ENCODE measurements at places on chromosomes 3 and 15. TPM values are rescaled to one million over a fixed set of nuclear protein-coding genes. Genes with fewer than 3 reads are reported as not detected.
A peak's percentile ranks its signal among the peaks of the same experiment; 100 is the strongest.

Gene CFAP100
- total RNA-seq = not detected

Gene MUC4
- total RNA-seq = 0.09 TPM

- DNase-seq = no peak
Measured at GRCh38 chr15:40838756-40839155, 5.1 kb upstream of the SPINT1 start.

DNA sequence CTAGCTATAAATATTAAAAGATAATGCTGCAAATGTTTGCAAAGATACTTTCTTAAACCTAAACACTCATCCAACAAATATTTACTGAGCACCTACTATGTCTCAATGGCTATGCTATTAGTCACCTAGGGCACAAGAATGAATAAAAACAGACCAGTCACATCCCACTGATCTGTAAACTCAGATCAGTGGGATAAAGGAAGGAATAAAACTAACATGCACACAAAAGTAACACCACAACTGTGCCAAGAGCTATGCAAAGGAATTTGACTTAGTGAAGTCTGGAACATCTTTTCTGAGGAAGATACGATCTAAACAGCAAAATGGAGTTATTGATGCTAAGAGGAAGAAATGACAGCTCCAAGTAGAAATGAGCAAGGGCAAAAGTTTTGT, 56.6 kb downstream of the CBLB start:
- no peak for DNase-seq

Gene FANCI
- 3.3 TPM for total RNA-seq

Gene CHAC1
- total RNA-seq = 0.63 TPM

DNA sequence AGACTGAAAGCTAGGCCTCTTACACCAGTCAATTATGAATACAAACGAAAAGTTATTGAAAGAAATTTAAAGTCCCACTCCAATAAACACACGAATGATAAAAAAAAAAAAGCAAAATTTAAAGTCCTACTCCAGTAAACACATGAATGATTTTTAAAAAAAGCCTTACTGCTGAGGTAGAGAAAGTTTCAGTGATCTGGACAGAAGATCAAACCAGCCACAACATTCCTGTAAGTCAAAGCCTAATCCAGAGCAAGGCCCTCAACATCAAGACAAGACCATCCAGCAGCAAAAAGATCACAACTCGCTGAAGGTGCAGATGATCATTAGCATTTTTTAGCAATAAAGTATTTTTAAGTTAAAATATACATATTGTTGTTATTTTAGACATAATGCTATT, 95.6 kb upstream of the LIPC start:
- DNase-seq = no peak

Gene PIGZ
- 5.5 TPM for total RNA-seq

- DNase-seq = no peak
Measured at GRCh38 chr3:190172751-190173150, 52.1 kb upstream of the P3H2 start.

DNA sequence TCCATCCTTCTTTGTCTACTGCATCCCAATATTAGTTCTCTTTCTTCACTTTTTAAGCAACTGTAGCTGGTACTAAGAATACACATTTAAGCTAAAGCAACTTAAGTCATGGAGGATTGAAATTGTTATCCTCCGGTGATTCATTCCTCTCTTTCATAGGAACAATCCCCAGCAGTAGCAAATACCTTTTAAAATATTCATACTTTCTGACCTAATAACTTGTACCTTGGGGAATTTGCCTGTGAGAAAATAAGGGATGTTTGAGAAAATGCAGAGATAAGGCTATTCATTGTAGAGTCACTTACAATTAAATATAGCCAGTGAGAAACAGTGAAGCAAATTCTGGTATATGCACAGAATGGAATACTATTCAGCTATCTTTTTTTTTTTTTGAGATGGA, 66.0 kb downstream of the VPS13C start:
- no peak for DNase-seq

DNA sequence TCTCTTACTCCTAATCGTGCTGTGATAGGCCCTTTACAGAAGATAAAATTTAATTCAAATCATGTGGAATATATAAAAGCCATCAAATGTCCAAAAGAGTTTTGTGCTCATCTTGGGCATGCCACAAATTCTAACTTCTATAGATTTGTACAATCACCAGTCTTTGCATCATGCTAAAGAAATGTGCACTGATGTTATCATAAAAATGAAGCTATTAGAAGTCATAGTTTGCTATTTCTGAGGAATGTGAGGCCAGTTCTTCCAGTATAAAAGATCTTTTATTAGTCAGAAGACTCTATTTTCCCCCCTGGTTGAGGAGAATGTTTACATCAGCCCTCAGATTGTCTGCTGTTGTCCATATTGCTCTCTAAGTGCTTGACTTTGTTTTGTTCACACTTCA, 2.1 kb upstream of the ANXA2 start:
- no peak for DNase-seq

Gene SLC9C1
- total RNA-seq = 1.9 TPM

- no peak for DNase-seq
Measured at GRCh38 chr3:57752307-57752706, 3.8 kb upstream of the SLMAP start.

DNA sequence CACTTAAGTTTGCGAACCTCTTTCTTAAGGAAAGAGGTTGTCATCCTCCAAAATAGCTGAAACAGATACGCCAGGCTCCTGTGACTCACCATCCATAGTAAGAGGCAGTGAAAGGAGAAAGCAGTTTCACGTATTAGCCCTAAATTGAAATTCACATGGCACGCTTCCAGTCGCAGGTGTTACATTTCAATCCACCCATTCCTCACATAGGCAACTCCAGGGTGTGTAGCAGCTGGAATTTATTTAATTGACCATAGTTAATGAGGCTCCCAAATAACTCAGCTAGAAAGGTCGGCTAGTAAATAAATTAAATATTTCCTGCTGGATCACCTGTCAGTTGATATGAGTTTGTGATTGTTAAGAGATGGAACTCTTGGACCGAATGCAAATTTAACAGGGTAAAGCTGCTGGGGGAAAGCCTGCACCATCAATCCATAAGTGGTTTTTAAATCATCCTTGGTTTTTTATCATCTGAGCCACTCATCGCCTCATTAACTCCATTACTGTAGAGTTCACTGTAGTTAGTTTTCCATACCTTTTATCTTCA, 19.6 kb downstream of the NSUN3 start:
- DNase-seq = no peak

GRCh38 chr15:80586161-80586560, 108.9 kb upstream of the ABHD17C start:
- DNase-seq = no peak

Gene TICRR
- total RNA-seq = not detected

Gene ZMYND10
- 0.28 TPM for total RNA-seq

Gene LMAN1L
- total RNA-seq = not detected

Gene ARL6
- 5.4 TPM for total RNA-seq

DNA sequence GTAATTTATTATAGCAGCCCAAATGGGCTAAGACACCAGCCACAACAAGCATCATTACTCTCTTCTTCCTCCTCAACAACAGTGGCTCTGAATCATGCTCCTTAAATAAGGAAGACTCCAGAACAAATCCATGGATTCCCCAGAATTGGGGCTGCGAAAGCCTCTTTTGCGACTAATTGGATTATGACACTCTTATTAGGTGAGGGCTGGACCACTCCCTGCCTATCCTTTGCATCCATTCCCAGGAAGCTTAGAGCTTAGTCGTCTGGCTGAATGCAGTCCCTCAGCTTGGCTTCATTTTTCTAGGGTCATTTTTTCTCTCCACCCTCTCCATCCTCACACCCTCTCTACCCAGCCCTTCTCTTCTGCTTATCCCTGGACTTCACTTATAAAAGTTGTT, 227.7 kb downstream of the ZNF621 start:
- no peak for DNase-seq

GRCh38 chr15:63322541-63322940, 45.1 kb downstream of the APH1B start:
- DNase-seq = no peak

DNA sequence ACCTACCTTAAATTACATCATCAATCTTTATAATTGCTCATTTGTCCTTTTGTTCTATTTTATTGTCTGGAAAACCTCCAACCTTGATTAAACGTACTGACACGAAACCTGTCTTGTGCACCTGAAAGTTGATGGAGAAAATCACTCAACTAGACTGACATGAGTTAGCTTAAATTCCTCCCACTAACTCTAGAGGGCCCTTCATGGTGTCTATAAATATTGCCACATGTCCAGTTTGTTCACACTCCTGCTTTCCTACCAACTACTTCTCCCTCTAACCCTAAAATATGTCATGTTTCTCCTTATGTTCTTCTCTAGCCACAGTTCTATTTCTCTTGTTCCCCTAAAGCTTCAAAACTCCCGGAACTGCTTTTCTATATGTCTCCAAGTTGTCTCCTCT, 59.8 kb upstream of the SGO1 start:
- DNase-seq = no peak

DNA sequence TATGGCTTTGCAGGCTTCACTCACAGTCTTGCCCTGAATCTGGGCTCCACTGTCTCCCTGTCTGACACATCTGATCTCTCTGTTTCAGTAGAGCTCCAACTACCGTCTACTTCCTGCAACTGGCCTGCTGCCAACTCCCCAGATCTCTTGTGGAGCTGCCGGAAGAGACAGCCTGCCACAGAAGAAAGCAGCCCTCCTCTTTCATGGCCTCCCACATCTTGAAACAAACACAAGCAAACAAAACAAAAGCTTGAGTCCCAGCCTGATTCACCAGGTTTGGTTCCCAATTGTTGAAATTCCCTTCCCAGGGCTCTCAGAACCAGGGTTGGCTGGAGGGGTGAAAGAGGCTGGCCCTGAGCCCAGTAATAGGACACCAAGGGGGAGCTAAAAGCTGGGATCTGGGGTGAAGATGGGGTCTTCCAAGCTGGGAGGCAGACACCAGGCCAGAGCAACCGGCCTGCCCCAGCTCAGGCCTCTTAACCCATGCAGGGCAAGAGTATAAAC, 55.3 kb upstream of the CA12 start:
- DNase-seq = peak; percentile 62

Gene GPR149
- not detected for total RNA-seq
